Activated CD8-positive, alpha-beta memory T cell treated with anti-CD3 and anti-CD28 coated beads for 1 hour (primary cell): ENCODE measurements at places on chromosomes 6 and 20.

DNA sequence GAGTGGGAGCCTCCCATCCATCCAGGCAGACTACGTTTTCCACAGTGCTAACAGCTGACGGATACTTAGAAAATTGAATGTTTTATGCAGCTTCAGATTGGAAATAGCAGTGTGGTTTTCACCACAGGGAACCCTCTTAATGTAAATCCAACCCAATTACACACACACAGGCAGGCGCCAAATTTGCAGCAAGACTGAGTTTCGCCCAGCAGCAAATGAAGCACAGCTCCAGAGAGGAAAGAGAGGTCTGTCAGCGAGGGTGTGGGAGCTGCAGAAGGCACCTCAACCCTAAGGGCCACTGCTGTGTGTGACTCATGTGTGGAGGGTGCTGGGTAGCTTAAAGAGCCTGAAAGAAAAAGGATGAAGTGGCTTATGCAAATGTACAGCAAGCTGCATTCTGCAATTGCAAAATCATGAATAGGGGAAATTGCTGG lies 365.7 kb downstream of the MAFB start:
- no peak for DNase-seq

- no peak for DNase-seq
Measured at GRCh38 chr6:156250593-156250992, 526.6 kb upstream of the ARID1B start.

DNA sequence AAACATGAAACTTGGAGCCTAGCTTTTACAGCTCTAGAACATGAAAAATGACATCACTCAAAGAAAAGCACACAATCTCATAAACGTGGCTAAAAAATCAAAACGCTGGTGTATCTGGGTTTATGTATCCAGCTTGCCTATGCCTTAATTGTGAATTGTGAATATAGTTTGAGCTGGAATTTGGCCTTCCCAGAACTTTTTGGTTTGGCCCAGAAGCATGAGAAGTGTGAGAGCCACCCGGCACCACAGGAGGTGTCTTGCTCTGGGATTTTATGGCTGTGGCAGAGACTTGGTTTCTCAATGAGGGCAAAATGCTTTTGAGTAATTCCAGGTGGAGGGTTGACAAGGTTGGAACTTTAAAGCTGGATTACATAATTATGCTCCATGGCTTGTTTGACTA lies 69.2 kb downstream of the TIAM2 start:
- no peak for DNase-seq

GRCh38 chr6:130259557-130259956 lies 36.8 kb upstream of the SAMD3 start:
- DNase-seq: no peak

DNA sequence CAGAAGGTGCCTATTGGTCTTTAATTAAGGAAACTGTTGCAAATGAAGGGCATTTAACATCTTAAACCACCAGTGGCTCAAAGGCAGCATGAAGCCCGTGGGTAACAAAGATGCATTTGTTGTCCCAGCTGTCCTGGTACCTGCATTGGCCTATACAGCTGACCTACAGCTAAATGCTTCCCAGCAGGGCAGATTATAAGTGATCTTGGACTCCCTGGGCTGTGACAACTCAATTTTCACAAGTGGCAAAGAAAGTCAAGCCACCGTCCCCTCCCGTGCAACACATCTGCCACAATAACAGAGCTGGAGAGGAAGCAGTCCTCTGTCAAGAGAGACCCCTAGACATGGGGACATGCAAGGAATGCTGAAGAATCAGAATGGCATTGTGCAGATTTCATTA lies 31.5 kb upstream of the EDN3 start:
- no peak for DNase-seq

DNA sequence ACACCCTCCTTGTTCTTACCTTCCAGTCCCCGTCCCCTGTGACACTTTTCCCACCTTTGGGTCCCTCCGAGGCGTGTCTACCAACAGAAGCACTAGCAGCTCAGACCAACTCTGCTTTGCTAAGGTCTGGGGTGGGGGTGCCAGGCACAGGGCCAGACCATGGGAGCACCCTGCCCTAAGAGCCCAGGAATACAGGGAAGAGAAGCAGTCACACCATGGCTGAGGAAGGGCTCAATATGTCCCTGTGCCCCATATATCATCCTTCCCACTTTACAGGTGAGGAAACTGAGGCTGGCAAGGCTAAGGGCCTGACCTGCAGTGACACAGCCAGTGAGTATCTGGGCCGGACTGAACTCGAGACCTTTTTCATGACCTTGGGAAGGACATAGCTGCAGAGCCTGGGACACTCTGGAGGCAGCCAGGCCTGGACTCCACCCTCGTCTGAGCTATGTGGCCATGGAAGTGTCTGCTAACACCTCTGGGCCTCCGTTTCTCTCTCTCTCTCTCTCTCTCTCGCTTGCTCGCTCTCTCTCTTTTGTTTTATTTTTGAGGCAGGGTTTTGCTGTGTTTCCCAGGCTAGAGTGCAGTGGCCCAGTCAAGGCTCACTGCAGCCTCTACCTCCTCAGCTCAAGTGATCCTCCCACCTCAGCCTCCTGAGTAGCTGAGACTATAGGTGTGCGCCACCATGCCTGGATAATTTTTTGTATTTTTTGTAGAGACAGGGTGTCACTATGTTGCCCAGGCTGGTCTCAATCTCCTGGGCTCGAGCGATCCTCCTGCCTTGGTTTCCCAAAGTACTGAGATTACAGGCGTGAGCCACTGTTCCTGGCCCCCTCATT lies 156.7 kb downstream of the GRM4 start:
- no peak for DNase-seq

DNA sequence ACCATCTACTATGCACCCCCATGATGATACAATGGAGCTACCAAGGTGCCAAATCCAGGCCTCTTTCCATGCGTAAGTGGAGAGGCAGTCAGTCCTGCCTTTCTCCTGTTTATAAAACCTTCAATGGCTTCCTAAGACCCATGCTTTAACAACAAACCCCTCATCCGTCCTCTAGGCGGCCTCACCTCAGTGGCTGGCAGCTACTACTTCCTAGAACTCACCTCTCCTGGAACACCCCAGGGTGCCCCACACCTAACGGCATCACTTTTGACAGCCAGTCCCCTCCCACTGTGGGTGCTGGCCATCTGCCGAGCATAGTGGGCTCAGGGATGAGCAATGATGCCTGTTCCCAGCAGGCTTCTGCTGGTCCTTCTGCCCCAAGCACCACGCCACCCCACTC lies 80.0 kb upstream of the TAB2 start:
- no peak for DNase-seq

- DNase-seq: no peak
Measured at GRCh38 chr6:99287523-99287922, 62.0 kb downstream of the FAXC start.

DNA sequence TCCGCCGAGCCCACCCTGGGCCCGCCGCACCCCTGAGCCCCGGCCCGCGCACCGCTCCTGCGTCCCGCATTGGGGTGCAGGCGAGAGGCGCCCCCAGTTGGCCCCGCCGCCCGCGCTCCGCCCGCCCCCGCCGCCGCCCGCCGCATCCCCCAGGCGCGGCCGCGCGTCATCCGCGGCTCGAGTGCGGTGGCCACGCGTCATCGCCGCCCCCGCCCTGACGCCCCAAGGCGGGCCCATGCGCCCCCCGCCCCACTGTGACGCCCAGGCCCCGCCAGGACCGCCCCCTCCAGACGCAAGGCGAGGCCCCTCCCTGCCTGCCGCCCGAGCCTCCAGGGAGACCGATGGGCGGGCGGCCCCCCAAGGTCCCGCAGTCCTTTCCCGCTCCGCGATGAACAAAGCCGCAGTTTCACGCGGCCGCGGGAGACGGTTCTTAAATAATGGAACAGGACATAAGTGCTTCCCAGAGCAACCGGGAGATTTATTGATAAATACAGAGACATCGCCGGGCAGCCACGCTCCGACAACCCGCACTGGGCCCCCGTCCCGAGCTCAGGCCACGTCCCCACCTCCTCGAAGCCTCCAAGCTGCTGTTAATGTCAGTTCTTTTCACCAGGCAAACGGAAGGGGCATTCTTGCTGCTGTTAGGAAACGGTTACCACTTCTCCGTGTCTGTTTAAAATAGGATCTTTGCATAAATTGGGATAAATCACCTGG lies at the start of gene ANKRD60:
TSS of gene ANKRD60 (minus strand) at position 170 of the 714 bp plus-strand sequence. CDS start at position 170, 0 bp downstream.
- peak; percentile 19 for DNase-seq

DNA sequence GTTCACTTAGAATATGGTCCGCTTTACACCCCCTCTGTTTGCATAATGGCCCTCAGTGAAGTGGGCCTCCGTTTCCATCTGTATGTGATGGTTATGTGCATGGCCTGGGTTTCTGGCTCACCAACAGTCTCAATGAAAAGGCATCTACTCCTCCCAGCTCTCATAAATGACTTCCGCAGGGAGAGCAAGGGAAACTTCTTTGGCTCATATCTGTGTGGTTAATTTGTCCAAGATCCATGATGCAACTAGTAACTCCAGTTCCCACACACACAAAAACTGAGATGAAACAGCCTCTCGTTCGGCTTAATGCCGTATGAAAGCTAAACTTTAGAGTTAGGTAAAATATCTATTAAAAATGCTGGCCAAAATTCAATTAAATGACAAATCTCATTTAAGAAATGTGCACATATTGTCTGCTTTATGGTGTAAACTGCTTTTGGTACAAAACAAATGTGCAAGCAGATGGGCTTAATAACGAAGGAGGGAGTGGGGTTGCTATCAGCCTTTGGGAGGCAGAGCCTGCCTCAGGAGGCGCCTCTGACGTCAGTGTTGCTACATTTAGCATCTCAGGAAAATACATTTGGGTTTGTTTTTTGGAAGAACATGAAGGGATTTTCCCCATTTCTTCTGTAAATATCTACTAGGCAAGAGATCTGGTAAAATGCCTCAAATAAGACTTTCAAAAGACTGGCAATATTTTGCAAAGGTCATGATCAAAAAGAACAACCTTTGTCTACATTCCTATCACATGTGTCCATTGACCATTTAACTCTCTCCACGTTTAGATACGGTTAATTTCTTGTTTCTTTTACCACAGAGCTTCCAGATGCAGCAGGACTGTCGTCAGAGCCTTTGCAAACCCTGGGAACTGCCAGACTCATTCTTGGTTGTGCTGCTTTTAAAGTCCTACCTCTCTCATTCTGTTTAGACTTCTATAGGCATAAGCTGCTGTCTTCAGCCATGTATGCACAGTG lies 96.8 kb downstream of the ARMC2 start:
- DNase-seq: no peak

DNA sequence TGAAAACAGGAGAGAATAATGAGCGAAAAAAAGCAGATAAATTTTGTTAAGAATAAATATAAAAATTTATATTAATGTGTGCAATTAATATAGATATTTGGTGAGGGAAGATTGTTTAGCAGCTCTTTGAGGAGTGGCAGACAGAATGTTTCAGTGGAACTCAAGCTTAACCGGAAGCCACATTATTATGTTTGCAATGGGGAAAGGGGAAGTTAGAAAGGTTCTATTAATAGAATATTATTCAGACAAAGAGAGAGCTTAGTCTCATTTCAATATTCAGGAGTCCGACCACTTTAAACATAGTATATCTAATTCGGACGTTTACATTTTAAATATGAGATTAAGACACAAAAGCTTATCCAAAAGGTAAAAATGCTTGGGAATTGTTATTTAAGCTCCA lies 81.6 kb upstream of the KHDRBS2 start:
- DNase-seq: no peak

DNA sequence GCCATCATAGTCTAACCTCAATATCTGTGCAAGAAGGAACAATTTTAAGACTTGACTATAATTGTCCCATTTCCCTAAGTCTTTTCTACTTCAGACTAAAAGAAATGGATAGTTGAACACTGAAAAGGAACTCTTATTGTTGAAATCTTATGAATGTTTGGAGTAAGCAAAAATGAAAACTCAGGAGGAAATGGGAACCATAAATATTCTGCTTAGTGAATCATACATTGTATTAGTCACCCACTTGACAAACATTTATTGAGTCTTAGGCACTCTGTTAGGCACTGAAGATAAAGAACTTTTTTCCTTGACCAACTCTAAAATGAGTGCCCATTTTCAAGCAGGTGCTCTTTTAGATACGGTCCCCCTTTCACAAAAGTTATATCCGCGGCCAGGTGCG lies 8.7 kb downstream of the CCDC170 start:
- no peak for DNase-seq

GRCh38 chr6:64411226-64411625 lies 775.6 kb downstream of the PHF3 start:
- no peak for DNase-seq

DNA sequence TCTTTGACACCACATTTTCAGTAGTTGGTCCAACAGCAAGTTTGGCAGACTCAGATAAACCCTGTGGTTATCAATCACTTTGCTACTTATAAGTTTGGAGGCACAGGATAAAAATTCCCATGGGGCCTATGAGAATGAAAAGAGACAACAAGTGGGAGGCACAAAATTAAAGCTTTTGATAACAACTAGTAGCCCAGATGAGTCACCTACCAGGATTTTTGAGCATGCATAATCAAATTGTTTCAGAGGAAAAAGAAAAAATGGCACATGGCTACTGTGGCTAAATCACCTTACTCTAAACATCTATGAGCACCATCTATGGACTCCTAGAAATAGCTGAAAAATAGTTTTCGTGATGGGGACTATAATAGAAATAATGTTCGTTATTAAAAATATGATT lies 40.8 kb upstream of the BMP5 start:
- no peak for DNase-seq

DNA sequence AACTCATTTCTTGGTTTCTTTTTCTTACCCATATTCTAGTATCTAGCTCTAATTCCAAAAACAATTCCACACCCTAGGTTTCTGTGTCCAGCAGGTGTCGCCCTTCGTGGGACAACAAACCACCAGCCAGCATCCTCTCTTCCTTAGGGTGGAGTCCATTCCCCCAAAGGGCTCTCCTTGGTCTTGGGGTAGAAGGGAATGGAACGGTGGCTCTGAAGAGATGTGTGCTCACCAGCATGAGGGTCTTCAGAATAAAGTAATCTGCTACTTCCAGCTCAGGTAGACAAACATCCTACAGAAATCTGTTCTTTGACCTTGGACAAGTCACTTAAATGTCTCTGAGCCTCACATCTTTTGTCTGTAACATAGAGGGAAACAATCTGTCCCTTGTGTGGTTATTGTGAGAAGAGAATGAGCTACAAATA lies 7.2 kb downstream of the HLA-DMB start:
- DNase-seq: peak; percentile 43

DNA sequence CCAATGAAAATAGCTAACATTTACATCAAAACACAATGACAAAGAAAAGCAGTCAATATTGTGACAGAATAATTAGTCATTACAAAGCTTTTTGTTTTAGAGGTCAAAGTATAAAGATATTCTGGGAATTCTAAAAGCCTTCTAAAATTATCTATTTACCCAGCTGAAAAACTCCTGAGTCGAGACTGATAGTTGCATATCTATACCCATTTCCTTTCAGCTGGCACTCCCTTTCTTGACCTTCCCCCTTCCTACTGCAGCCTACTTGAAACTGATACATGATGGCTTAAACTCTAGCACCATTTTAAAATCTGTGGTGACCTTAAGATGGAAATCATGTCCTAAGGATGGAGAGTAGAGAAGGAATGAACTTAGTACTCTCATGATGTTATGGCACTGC lies 38.6 kb downstream of the LMBRD1 start:
- DNase-seq: no peak
